ENCODE measurements at places on chromosomes 5 and 9. TPM values are rescaled to one million over a fixed set of nuclear protein-coding genes. Genes with fewer than 3 reads are reported as not detected.

The NACC2 gene
- polyA plus RNA-seq, result 6.2 TPM

The TMC1 gene
- not detected for polyA plus RNA-seq

The FAM78A gene
- 20.8 TPM for polyA plus RNA-seq

The ADGRV1 gene
- not detected for polyA plus RNA-seq

GRCh38 chr5:179243333-179243732, 101.9 kb downstream of the ADAMTS2 start:
- no peak for DNase-seq
